ENCODE measurements at places on chromosomes 1 and 21.

DNA sequence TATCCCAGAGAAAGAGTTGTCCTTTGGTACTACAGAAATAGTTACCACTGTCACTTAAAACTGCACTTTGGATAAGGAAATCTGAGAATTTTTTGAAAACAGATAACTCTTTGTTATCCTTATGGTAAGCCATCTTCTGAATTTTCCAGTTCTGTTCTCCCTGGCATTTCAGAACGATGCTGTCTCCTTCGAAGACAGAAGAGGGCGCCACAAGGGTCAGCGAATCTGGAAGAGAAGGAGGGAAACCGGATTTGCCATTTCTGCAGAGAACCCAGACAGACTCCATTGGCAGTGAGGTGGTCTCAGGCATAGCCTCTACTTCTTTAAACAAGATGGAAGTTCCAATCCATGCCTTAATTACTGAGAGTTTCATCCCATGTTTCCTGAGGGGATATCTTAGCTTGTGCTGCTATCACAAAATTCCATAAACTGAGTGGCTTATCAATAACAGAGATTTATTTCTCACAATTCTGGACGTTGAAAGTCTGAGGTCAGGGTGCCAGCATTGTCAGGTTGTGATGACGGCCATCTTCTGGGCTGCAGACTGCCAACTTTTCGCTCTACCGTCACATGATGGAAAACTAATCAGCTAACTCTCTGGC lies 6.4 kb downstream of the FCRL2 start:
- DNase-seq: no peak

GRCh38 chr1:167529829-167530474 lies 11.6 kb upstream of the CD247 start:
- DNase-seq: no peak

GRCh38 chr1:57879700-57880099 lies 455.8 kb upstream of the DAB1 start:
- DNase-seq: no peak

- DNase-seq: no peak
Observed at GRCh38 chr1:37325010-37325409, 149.4 kb upstream of the ZC3H12A start.

DNA sequence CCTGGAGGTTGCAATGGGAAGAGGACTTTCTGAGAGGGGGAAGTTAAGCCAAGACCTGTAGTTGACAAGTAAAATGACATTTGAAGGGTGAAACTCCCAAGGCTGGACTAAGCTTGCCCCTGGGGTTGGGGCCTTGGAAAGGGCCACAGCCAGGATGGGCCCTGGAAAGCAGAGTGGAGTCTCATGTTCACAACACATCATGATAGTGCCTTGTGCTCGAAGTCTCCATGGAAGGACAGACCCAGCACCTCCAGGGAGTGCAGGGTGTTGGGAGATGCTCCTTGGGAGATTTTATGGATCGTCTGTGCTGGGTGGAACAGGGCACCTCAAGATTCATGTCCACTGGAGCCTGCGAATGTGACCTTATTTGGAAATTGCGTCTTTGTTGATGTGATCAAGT lies 55.6 kb upstream of the ACTRT2 start:
- DNase-seq: no peak

DNA sequence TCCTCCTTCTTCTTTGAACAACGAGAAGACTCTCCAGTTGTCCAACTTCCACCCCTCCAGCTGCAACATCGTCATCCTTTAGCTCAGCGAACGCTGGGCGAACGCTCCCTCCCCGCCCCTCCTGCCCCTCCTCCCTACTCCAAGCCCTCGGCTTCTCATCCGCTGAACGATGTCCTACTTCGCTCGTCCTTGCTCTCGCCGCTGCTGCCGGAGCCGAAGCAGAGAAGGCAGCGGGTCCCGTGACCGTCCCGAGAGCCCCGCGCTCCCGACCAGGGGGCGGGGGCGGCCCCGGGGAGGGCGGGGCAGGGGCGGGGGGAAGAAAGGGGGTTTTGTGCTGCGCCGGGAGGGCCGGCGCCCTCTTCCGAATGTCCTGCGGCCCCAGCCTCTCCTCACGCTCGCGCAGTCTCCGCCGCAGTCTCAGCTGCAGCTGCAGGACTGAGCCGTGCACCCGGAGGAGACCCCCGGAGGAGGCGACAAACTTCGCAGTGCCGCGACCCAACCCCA lies at the start of gene BCAN:
Gene BCAN, plus strand, starts transcription at position 357 of the 504 bp plus-strand sequence. CDS start 3,938 bp downstream, outside the sequence.
- DNase-seq: no peak

GRCh38 chr1:39615086-39615673 lies 24.3 kb downstream of the HEYL start:
- DNase-seq: no peak

- no peak for DNase-seq
Observed at GRCh38 chr1:65362545-65362944, 53.2 kb downstream of the DNAJC6 start.

GRCh38 chr1:91647061-91647460 lies 146.4 kb downstream of the CDC7 start:
- DNase-seq: no peak

GRCh38 chr1:156744344-156744743 lies 3.5 kb upstream of the MRPL24 start:
- DNase-seq: no peak

DNA sequence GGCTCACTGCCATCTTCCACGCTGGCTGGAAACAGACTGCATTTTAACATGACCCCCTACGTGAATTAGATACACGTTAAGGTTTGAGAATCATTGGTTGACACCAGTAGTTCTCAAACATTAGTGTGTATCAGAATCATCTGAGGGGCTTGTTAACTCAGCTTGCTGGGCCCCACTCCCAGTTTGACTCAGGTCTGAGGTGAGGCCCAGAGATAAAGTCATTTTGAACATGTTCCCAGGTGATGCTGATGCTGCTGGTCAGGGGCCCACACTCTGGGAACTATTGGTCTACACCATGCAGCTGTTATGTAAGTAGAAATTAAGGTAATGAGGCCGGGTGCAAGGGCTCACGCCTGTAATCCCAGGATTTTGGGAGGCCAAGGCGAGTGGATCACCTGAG lies 1.3 kb downstream of the LSM10 start:
- no peak for DNase-seq

DNA sequence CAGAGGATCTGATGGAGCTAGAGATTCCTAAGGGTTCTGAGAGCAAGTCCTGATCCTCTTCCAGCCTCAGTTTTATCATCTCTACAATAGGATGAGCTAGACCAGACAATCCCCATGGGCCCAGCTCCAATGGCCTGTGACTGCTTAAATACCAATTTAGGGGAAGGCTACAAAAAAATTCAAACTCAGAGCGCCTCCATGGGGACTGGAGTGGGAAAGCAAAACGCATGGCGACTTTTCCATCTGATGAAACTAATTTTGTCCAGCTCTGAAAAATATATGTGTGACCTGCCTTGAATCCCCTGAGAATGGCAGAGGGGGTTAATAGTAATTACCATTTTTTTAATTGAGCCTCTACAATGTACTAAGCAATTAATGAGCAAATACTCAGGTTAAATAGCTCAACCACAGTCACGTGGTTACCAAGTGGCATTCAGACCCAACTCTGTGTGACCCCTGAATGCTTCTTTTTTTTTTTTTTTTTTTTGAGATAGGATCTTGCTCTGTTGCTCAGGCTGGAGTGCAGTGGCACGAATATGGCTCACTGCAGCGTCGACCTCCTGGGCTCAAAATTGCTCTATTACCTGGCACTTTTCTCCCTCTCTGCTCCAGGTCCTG lies 8.4 kb downstream of the EXTL1 start:
- no peak for DNase-seq

GRCh38 chr1:172874950-172875349 lies 175.8 kb downstream of the TNFSF18 start:
- DNase-seq: no peak

- DNase-seq: peak; percentile 5
Observed at GRCh38 chr1:210292231-210292871, 36.4 kb upstream of the HHAT start.

GRCh38 chr1:239169276-239169675 lies 217.1 kb upstream of the CHRM3 start:
- DNase-seq: no peak

- no peak for DNase-seq
Observed at GRCh38 chr1:18819203-18819602, 40.3 kb downstream of the TAS1R2 start.

DNA sequence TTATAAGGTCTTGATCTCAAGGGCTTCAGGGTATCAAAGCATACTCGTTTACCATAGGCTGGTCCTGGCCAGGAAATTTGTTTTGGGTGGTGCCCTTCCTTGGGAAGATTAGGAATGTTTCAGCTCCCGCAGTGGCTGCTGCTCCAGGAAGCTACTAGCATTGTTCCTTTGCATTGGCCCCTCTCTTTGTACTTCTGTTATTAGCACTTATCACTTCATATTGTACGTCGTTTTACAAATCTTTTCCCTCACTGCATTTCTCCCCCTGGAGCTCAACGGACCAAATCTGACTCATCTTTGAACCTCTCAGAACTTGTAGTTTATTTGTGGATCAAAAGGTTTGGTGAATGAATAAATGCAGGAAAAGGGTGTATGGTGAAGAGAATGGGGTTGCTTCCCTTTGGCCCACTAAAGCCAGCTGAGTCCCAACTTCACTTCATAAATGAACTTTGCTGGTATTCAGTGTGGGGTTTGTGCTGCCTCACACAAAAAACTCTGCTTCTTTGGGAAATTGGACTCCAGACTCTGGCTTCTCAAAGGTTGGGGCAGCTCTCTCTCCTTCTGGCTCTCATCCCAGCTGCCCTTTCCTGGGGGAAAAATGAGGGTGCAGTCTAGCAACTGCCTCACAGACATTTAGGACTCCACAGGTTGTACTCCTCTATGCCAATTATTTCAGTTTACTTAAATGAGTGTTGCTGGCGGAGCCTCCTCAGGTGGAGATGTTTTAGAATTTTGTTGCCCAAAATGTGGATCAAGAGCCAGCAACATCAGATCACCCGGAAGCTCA lies 5.9 kb downstream of the GNAT2 start:
- DNase-seq: no peak

GRCh38 chr1:41503538-41504113 lies 19.1 kb upstream of the EDN2 start:
- no peak for DNase-seq

GRCh38 chr1:169108223-169108622 lies 1.7 kb downstream of the ATP1B1 start:
- no peak for DNase-seq

- no peak for DNase-seq
Observed at GRCh38 chr1:58500043-58500442, 46.5 kb downstream of the OMA1 start.

DNA sequence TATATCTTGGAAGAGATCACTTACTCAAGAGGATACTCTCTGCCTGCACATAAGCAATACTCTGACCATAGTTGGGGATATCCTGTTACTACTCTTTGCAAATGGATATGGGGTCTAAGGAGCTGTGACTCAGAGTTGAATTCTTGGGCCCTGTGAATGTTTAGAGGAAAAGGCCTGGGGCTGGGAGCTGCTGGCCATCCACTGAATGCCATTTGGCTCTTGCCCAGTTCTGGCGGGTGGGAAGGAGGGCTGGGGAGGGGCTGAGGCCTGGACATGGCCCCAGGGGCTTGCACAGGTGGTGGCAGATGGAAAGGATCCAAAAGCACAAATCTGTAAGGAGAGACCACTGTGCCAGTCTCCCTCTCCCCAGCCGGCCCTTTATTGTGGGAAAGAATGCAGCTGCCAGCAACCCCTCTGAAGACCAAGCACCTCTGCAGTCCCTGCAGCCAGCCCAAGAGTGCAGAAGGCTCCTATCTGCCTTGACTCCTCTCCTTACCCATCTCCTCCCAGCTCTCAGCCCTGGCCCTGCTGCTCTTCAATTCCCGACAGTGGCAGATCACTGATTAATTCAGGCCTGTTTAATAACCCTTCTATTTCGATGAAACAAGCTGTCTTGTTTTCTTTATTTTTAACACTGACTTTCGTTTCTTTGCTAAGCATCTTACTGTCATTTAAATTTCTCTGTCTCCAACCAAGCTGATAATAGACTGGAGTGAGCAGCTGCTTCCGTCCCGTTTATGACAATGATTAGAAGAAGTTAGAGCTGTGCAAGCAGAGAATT lies 12.1 kb downstream of the PLXNA2 start:
- no peak for DNase-seq

GRCh38 chr1:39959651-39960333 lies 4.8 kb downstream of the MFSD2A start:
- no peak for DNase-seq

DNA sequence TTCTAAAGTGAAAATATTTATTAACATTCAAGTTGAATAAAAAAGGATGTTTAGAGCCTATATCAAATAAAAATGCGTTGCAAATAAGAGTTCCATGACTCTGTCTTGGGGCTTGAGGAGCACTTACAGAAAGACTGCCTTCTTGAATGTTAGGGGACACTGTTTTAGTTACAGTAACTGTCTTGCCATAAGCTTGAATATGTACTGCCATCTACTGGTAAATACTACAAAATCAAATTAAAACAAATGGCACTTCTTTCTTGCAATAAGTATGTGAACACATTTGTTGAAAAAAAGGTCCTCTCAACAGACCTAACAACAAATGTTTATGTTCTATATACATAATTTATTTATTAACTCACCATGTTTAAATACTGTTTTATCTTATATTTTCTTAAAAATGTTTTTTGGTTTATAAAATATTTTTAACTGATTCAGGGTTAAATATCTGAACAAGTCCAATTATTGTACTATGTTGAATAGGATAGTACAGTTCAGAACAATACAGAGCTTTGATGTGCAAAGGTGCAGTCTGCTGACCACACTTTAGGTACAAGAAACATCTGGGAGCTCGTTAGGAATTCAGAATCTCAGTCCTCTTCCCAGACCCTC lies 199.5 kb downstream of the LRRIQ3 start:
- no peak for DNase-seq

GRCh38 chr21:35075546-35075945 lies 26.4 kb upstream of the RUNX1 start:
- no peak for DNase-seq

- no peak for DNase-seq
Observed at GRCh38 chr1:13737398-13737797, 37.4 kb downstream of the PRDM2 start.

- no peak for DNase-seq
Observed at GRCh38 chr1:209190591-209191261, 392.8 kb upstream of the CAMK1G start.

DNA sequence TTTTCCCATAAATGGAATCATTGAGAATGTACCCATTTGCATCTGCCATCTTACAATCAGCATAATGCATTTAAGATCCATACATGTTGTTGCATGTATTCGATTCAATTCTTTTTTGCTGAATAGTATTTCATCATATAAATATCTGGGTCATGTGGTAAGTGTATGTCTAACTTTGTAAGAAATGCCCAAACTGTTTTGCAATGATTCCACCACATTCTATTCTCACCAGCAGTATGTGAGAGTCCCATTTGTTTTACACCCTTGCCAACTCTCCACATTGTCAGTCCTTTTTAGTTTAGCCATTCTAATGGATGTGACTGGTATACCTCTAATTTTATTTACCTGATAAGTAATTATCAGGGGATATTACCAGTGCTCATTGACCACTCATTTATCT lies 115.8 kb upstream of the PBX1 start:
- DNase-seq: no peak

DNA sequence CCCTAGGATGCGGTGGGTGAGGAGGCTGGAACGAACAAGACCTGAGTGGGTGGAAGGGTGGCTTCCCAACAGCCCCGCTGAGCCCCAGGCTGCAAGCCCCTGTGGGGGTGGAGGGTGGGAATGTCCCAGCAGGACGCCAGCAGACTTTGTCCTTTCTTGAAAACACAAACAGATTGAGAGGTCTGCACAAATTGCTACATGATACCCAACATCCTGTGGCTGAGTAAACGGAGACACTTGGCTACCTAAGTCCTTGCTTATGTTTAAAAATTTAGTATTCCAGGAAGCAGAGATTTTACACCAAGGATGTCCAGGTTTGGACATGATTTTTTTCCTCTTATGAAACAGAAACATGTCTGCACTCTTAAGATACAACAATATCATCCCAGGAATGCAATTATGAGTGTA lies 11.8 kb upstream of the F3 start:
- no peak for DNase-seq

GRCh38 chr1:44037154-44037553 lies 5.9 kb upstream of the SLC6A9 start:
- no peak for DNase-seq

Measured in activated T-helper 1 cell treated with Interleukin-2 at 50 U/mL for 16 hours (primary cell).